ENCODE measurements at places on chromosomes 4 and X.

- no peak for DNase-seq
Measured at GRCh38 chrX:18620349-18620748, 51.6 kb downstream of the RS1 start.

- no peak for DNase-seq
Measured at GRCh38 chr4:118335324-118335723, 17.5 kb downstream of the PRSS12 start.

- DNase-seq = no peak
Measured at GRCh38 chr4:156230176-156230575, 276.5 kb upstream of the CTSO start.

- DNase-seq = no peak
Measured at GRCh38 chr4:156547891-156548290, 423.7 kb downstream of the PDGFC start.

GRCh38 chr4:76579596-76580375, 144.8 kb downstream of the SHROOM3 start:
- no peak for DNase-seq

DNA sequence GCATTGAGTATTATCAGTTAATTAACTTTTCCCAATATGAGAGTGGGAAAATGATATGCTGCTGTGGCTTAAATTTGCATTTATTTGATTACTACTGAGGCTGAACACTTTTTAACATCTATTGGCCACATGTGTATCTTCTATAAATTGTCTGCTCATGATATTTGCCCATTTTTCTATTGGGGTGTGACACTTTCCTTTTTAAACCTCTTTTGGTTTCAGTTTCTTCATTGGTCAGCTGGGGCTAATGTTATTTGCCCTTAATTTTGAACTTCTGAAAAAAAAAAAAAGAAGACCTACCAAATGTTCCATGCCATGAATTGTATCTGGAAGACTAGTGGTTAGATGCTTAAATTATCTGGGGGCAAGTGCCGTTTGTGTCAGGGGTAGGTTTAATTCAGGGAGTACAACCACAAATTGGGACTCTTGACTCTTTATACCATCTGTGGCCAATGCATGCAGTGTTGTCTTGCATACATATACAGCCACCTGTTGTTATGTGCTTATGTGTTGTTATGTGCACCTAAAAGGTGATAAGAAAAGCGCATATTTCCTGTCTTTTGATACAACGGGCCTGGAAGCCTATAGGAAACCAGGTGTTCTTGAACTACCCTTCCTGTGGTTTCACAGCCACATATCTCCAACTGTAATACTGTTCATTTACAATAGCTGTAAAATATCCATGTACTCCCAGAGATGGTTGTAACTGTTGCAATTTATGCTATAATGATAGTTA, 49.0 kb downstream of the SH2D1A start:
- peak; percentile 4 for DNase-seq

GRCh38 chr4:2869659-2870058, 26.0 kb downstream of the ADD1 start:
- DNase-seq = no peak

DNA sequence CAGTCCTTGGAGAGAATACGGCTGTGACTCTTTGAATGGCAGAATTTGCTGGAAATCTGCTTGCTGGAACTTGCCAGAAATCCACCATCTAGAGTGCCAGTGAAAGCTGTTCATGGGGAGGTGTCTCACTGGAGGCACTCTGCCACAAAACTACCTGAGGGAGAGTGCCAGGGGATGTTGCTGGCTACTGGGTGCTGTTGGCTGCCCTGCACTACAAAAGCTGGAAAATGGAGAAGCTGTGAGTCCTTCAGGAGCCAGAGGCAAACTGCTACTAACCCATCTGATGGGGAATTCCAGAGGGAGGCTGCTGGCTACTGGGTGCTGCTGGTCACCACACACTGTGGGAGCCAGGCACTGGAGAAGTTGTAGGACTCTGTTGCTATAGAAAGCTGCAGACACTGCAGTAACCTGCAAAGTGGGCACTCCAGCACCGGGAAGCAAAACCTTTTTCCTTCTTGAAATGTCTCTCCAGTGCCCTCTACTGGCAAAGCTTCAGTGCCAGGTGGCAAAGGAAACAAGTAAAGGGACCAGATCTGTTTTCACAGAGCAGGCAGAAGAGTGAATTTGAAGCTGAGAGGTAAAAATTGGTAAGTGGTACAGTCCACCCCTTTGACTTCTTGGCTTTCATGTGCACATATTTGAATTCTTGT, 47.8 kb upstream of the HSD17B10 start:
- peak; percentile 53 for DNase-seq

DNA sequence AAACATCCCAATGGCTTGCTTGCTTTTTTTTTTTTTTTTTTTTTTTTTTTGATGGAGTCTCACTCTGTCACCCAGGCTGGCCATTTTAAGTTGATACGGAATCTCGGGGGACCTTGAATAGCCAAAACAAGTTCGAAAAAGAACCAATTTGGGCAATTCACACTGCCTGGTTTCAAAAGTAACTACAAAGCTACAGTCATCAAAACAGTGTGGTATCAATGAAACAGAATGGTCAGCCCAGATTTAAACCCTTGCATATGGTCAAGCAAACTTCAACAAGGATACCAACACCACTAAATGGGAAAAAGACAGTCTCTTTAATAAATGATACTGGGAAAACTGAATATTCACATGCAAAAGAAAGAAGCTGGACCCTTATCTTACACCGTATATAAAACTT, 41.8 kb downstream of the BRCC3 start:
- no peak for DNase-seq

DNA sequence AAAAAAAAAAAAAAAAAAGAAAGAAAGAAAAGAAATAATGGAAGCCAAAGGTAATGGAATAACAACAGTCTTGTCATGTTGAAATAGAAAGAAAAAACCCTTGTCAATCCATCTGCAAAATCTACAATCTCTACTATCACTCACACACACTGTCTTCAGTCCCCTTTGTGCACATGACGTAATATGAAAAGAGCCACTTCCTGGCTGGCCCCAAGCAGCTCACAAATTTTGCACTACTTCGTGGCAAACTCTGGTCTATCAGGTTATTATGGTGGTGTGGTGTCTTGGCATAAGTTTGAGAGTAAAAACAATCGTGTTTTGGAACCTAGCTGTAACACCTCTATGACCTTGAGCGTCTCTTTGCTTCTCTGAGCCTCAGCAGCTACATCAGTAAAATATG, 8.3 kb upstream of the AFAP1 start:
- no peak for DNase-seq

DNA sequence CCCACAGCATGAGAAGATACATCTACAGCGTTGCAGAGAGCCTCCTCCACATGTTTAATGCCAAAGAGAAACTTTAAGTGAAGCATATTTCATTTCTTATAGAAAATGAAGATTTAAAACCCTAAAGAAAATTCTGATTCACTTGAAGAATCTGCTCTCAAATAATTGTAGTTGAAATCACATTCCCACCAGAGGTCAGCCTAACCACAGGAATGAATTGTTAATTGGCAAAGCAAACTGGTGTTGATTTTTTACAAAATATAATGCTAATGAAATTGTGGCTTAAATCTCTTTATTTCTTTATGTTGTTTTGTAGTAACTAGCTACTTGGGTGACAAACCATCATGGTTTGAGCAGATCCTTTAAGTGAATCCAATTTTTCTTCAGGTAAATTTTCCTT, 31.1 kb upstream of the WDR17 start:
- peak; percentile 32 for DNase-seq

- no peak for DNase-seq
Measured at GRCh38 chrX:149898554-149898953, 17.6 kb downstream of the MAGEA8 start.

- DNase-seq = no peak
Measured at GRCh38 chrX:39065051-39065871, 264.0 kb downstream of the MID1IP1 start.

DNA sequence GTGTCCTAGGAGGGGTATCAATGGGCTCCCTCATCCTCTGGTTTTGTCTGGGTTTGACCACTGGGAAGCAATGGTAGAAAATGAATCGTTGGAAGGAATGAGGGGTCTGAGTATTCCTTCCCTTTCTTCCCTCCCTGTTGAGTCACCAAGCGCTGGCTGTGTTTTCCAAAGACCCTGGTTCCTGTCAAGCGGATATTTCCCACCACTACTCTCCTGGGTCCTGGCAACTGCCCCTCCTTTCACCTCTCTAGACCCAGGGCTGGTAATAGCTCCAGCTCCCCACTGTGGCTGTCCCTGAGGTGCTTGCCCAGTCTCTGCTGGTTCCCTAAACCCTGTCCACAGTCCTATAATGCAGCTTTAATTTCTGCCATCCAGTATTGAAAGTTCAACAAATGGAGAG, 22.2 kb downstream of the SMIM43 start:
- DNase-seq = no peak

DNA sequence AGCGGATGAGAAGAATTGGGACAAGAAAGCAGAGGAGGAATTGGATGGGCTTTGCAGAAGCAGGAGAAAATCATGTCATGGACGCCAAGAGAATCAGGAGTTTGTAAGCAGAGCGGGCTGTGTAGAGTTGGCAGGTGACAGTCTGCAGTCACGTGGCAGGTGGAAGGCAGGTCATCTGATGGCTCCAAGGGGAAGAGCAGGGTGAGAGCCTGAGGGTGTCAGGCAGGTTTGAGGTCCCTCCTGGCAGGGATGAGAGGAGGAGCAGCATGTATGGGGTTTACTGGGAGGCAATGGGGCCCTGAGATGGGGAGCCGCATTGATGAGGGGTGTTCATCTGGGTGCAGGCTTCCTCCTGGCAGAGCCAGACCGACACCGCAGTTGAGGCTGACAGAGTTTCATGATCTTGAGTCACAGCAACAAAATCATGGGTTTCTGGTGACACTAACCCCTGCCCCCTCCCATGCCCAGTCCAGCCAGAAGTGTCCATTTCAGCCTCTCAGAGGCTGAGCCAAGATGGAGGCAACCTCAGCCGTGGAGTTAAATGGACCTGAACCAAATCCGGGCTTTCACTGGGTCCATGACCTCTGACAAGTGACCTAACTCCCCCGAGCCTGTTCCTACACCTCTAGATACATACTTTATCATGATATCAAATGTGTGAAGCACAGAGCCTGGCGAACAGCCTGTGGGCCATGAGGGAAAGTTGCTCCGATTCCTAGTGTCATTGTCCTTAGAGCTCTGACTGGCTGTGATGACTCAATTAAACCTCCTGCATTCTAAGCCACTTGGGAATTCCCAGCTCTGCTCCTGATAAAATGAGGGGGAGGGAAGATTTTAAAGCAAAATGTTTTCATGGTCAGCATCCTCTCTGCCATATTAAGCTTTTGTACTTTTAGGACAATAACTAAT, 36.1 kb downstream of the EVC start:
- DNase-seq = no peak

DNA sequence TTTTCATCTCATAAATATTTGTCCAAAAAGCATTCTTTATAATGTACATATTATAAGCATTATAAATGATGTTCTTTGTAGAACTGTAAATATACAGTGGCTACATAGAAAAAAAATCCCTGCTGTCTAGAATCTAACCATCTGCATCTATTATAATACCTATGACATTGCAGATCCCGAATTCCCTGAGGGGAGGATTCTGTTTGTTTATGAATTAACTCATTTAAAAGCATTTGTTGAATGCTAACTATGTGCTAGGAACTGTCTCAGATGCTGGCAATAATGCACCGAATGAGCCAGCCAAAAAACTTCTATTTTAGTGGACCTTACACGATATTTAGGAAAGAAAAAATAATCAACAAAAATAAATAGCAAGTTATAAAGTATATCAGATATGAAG, 189.6 kb downstream of the PACRGL start:
- DNase-seq = no peak
